ENCODE measurements at places on chromosomes 7 and 10.

DNA sequence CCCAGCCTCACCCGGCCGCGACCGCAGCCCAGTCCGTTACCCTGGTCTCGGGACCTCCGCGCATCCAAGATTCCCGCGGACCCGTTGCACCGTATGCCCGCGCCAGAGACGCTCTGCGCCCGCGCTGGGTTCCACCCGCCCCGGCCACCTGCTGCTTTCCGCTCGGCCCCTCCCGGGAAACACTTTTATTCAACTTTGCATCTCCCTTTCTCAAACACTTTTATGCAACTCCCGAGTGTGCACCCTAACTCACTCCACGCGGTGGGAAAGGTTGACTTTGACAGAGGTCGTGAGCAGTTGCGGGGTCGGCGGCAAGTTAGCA, at the start of gene ODAD2:
ODAD2 (minus strand) TSS at position 126 of the 322 bp plus-strand sequence. CDS start 3,937 bp downstream, outside the sequence.
- no peak for DNase-seq

DNA sequence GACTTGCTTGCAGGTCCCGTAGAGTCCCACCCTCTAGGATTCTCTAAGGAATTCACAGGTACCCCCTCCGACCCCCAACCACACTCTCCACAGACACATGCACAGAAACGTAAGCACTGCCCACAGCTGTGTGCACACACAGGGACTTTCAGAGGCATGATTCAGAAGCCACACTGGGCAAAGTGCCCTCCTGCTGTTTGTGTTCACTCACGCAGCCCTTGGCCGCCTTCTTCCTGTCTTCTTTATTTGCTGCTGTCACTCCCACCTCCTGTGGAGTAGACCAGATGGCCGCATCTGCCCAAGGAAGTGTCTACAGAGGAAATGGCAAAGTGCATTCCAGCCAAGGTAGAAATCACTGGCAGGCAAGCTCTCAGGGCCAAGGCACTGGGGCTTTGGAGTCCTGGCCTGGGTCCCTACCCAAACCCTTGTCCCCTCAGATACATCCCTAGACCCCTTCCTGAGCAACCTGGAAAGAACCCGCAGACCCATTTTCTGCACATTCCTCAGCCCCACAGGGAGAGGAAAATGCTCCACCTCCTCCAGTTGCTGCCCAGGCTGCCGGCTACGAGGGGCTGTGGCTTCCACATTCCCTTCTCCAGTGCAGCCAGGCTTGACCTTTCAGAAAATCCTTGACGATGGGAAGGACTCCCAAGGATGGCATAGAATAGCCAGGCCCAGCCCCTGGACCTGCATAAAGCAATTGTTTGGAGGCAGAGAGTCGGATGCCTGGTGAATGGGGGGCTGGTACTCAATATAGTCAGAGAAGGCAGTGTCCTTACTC, 21.6 kb upstream of the GIMAP8 start:
- peak; percentile 76 for DNase-seq

DNA sequence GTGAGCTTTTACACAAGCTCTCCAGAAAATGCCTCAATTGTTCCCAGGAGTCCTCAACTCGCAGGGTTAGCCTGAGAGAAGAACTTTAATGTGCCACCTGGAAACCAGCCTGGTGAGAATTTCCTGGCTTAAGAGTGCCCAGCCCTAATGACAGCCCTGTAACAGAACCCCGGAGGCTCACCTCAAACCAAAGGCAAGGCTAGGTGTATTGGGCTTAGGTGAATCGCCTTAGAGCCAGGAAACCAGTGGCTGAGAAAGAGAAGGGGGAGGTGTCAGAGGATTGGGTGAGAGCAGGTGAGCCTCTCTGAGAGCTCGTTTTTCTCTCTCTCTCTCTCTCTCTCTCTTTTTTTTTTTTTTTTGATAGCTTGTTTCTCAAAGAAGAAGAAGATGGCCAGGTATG, 7.3 kb downstream of the OCM2 start:
- DNase-seq: no peak

- no peak for DNase-seq
Measured at GRCh38 chr7:94567396-94567795, 57.8 kb downstream of the CASD1 start.

GRCh38 chr10:131815266-131816156, 85.3 kb upstream of the PPP2R2D start:
- no peak for DNase-seq

DNA sequence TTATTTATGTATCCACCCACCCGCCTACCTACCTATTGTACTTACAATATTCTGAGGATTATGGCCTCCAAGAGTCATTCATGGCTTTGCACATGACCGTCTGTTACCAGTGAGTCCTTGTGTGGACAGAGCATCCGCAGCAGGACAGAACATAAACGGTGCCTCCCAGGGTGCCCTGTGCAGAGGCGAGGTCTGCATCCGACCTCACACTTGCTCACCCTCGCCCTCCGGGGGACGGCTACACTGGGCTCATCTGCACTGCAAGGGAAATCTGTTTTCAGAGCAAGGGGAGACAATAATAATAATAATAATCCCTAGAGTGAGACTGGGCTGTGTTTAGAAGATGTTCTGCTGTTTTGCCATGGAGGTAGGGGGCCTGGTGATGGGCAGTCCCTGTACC, 29.8 kb downstream of the PFKP start:
- DNase-seq: no peak

GRCh38 chr7:1744296-1745017, 74.4 kb downstream of the ELFN1 start:
- DNase-seq: no peak

GRCh38 chr10:88347597-88348304, 235.4 kb downstream of the RNLS start:
- DNase-seq: no peak

- no peak for DNase-seq
Measured at GRCh38 chr10:78181381-78182055, 147.9 kb downstream of the RPS24 start.

DNA sequence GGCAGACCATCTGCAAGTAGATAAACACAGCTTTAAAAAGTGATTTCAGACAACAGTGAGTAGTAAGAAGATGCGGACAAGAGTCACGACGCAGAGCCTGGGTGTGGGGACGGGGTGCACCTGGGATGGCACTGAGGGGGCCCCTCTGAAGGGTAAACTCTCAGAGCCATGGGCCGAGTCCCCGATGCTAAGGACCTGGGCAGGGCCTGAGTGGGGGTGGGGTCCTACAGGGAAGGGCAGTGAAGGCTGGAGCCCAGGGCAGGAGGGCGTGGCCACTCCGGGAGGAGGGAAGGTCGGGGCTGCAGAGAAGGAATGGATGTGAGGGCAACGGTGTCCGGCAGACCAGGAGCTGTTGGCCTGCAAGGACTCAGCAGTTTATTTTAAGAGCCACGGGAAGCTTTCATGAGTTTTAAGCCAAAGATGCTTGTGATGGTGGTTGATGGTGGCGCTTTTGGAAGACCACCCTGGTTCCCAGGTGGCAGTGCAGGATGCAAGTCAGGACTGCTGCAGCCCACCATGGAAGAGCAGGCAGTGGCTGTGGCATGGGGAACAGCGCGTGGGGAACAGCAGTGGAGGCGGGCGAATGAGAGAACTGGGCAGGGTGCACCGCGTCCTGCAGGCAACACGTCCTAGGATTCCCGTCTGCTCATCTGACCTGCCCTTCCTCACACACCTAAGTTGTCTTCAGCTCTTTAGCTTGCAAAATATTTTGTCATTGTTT, 296.8 kb downstream of the DNAJB6 start:
- no peak for DNase-seq

DNA sequence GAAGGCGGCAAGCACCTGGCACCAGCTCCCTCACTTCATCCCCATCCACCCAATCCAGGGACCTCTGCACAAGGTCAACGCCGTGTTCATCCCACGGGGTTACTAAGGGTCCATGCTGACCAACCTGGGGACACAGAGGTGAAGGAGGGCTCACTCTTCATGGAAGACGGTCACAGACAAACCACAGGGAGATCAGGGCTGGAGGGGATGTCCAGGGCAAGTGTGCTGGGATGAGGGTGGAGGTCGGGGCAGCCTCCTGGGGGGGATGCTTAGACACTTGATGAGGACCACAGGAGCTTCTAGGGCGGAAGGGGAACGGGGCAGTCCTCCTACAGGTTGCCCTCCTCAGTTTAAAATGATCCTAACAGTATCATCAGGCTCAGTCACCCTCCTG, 46.7 kb downstream of the FAM53B start:
- no peak for DNase-seq

DNA sequence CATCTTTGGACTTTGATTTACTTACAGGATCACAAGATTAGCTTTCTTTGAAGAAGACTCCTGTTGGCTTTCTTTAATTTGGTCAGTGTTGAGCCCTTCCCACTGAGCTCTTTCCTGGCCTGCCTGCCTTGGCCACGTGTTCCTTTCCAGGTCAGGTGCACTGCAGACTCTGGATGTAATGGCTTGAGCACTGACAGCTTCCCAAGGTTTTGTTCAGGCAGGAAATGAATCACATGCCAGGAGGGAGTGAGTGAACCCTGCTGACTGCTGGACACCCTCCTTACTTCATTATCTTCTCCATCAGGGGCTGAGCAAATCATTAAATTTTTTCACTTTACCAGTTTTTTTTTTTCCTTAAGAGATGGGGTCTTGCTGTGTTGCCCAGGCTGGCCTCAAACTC, 29.8 kb downstream of the SNX10 start:
- no peak for DNase-seq

- DNase-seq: no peak
Measured at GRCh38 chr7:6453734-6454133, 6.0 kb upstream of the DAGLB start.

GRCh38 chr7:130962109-130962508, 228.1 kb upstream of the KLF14 start:
- no peak for DNase-seq

DNA sequence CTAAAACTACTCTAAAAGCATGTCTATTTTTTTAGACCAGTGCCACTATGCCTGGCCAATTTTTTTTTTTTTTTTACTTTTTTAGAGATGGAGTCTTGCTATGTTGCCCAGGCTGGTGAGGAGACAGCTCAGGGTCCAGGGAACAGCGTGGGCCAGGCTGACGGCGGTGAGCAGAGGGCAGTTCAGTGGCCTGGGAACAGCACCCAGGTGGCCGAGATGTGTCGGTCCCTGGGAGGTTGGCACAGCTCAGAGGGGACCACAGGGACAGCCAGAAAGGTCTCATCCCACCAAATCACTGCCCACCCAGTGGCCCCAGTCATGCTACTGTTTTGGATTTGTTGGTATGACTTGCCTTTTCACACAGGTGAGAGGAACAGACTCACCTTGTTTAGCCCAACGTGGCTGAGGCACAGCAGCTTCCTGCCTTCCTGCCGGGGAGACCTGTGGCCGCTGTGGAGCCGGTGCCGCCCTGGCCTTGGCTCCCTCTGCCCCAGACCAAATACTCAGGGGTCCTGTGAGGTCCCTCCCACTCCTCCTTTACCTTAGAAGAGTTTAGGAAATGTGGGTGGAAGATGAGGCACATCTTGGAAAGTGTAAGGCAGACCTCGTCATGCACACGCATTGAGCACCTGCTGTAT, 109.6 kb downstream of the PTPRE start:
- no peak for DNase-seq

- DNase-seq: no peak
Measured at GRCh38 chr7:26900251-26900650, 35.9 kb upstream of the SKAP2 start.

DNA sequence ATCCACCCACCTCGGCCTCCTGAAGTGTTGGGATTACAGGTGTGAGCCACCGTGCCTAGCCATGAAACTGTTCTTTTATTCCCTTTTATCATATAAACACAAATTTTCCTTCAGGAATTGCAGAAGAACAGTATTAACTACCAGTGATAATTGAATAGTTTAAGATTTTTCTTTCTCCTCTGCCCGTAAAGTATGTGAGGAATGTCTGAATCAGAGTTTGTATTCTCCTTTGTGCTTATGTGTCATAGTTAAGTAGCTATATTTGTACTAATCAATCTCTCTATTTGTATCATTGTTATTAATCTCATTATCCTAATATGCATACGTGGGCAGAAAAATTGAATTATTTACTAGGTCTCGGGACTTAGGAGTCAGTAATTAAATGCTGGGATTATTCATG, 83.6 kb downstream of the ZNF277 start:
- DNase-seq: no peak

DNA sequence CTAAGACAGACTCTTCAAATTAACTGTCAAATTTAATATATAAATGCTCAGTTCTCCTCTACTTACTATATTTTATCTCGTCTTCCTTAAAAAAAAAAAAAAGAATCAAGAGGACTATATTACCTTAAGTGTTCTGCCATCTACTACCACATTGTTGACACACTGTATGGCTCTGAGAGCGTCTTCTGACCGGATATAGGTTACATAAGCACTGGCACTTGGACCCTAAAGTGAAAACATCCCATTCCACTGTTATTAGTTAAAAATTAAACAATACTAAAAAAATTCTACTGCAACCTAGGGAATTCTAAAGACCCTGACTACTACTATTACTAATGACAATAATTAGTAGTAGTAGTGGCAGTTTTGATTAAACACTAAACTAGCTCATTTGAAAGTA, 95.7 kb downstream of the CNOT4 start:
- no peak for DNase-seq

GRCh38 chr7:151847136-151847535, 29.8 kb downstream of the PRKAG2 start:
- DNase-seq: no peak

DNA sequence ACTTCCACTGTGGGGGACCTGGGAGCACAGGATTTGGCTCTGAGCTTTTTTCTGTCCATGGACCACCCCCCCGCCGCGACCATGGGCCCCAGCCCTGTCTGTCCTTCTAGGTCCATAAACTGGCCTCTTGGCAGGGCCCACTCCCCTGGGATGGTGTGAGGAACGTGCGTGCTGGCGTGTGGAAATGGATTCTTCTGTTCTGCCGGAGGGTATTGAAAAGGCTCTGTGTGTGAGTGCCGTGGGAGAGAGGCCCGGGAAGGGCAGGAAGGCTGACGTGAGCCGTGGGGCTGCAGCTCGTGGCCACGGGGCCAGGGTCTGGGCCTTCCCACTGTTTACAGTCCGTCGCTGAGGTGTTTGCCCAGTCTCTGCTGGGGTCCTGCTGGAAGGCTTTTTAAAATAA, 123.7 kb downstream of the GRK5 start:
- DNase-seq: no peak

DNA sequence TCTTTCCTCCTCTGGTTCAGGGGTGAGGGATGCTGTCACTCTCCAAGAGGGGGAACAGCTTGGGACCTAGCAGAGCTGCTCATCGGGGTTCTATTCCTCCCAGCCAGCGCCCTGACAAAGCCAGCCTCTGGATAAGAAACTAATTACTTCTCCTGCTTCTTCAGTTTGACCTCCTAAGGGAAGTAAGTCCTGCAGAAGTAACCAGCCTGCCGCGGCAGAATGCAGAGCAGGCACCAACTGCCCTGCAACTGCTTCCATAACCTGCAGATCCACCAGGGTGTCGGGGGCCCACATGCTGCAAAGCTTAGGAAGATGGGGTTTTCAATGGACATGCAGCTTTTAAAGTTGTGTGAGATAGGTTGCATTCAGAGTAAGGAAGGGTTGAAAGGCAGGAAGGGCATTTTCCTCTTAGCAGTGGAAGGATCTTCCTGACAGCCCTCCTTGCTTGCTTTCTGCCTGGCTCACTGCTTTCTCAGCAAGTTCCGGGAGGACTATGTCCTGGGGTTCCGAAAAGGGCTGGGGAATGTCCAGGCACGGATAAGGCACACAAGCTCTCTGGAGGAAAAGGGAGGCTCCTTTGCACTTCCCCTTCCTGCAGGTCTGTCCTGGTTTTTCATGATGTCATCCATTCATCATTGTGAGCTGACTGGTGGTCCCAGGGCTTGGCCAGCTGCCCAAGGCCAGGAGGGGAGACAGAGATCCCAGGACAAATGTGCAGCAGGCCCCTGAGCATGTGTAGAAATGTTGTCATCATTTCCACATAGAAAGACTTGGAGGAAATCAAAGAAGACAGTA, 24.3 kb upstream of the CALU start:
- no peak for DNase-seq

GRCh38 chr7:101589976-101590662, 39.0 kb downstream of the MYL10 start:
- no peak for DNase-seq

GRCh38 chr10:119976421-119976820, 83.9 kb downstream of the SEC23IP start:
- no peak for DNase-seq

Measured in activated CD8-positive, alpha-beta T cell treated with anti-CD3 and anti-CD28 coated beads for 36 hours (primary cell).